ENCODE measurements at places on chromosomes 5 and 9.

DNA sequence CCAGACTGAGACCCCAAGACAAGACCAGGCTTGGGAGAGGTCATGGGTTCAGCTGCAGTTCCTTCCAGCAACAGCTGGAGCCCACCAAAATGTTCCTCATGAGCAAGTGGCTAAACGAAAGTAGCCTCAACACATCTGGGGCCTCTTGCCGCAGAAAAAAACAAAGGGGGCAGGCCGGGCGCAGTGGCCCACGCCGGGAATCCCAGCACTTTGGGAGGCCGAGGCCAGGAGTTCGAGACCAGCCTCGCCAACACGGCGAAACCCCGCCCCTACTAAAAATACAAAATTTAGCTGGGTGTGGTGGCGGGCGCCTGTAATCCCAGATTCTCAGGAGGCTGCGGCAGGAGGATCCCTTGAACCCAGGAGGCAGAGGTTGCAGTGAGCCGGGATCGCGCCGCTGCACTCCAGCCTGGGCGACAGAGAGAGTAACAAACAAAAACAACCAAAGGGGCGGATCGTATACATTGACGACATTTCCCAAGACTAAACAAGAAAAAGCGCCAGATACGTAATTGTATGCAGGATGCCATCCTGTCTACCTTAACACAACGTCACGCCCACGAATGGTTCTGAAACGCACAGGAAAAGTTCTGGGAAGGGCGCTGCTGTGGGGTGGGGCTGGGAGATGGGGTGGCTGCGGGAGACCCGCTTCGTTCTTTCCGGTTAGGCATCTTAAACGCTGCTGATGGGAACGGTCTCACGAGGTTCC, 1.7 kb downstream of the INPP5E start:
- no peak for DNase-seq

DNA sequence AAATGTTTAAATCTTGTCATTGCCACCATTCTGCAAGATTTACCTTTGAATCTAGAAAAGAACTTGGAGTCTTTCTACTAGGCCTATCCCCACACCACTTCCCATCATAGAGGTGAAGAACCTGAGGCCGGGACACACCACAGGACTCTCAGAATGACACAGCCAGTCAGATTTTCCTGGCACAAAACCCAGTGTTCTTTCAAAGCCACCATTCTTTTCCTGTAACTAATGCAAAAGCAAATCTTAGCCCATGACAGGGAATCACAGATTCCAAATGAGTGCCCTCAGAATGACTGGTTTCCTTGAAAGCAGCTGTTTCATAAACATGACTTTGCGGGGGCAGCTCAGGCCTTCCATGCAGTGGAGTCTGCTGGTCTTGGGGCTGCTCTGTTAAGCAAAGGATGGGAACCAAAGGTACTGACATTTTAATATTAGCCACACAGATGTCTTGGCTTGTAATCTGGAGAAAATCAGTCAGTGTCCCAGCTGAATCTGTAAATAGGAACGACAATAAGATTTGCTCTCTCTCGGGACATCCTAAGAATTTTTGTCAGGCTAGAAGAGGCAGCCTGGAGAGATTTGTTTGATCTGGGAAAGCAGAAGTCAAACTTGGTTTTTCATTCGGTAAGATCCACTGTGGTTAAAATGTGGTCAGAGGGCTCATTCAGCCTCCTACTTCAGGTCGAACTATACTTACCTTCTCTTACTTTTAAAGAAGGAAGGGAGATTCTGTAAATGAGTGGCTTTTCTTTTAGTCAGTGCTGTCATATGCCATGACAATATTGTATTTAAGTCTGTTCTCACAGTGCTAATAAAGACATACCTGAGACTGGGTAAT, 115.1 kb downstream of the PALM2AKAP2 start:
- DNase-seq: no peak

DNA sequence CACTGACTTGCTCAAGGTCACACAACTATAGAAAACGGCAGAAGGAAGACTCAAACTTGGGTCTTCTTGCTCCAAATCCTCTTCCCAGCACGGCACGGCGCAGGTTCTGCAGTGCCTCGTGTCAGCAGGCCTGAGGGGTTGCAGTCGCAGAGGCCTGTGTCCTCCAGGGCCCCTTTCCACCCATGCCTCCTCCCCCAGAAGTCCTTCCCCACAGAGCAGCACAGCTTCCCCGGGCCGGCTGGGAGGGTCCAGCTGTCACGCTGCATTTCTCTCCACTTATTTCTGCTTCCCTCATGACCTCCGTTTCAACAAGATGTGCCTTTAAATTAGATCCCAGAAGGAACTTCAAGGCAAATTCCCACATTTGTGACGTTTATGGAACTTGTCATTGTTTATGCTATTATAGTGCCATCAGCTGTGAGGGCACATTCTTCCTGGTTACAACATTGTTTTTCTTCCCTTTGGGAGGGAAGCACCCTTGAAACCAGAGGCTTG, 148.4 kb downstream of the C5orf15 start:
- DNase-seq: no peak

- no peak for DNase-seq
Observed at GRCh38 chr9:123121457-123121856, 88.0 kb downstream of the GPR21 start.

DNA sequence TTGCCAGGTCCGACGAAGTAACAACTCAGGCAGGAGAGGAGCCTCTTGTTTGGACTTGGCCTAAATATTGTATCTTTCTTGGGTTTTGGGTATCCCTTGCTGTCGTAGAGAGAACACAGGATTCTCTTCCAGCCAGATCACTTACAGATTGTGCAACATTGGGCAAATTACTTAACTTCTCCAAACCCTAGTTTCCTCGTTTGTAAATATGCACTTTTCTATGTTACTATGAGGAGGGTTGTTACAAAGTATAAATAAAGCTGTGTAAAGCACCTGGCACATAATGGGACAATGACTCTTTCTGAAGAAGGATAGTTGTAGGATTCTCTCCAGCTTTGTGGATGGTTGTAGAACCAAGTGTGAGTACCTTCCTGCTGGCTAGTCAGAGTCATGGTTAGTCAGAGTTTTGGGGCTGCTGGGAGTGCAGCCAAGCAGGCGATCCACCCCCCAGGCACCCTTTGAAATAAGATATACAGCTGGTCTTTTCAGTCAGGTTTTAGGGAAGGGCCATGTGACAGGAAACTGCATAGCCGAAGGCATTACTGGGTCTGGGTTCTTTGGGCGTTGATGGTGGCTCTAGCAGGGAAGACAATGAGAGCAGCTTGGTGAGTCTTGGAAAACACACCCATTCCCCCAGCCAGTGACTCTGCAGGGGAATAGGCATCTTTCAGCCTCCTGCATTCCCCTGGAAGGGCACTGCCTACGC, 49.9 kb upstream of the GDNF start:
- no peak for DNase-seq

- DNase-seq: no peak
Observed at GRCh38 chr5:23411994-23412393, 95.4 kb upstream of the PRDM9 start.

GRCh38 chr9:83130541-83130940, 67.6 kb upstream of the RASEF start:
- DNase-seq: no peak

DNA sequence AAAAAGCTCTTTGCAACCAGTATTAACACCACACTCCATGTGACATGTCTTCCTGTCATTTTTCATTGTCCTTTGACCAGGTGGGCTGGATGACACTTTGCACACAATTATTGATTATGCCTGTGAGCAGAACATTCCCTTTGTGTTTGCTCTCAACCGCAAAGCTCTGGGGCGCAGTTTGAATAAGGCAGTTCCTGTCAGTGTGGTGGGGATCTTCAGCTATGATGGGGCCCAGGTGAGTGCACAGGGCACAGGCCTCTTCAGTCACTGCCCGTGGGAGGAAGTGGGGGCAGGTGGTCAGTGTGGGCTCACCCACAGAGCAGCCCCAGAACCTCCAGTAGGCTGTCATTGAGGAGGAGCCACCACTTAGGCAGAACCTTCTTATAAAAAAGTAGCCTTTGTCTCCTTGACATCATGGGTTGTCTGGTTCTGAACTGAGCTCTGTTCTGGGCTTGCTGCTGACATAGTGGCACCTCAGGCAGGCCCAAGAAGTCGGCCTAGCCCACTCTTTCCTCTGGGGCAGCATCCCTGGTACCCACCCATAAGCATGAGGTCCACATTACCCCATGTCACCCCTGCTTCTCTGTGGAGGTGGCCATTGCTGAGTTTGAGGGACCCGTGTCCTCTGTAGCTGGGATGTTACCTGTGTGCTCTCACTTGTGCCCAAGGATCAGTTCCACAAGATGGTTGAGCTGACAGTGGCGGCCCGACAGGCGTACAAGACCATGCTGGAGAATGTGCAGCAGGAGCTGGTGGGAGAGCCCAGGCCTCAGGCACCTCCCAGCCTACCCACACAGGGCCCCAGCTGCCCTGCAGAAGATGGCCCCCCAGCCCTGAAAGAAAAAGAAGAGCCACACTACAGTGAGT, 39.3 kb downstream of the SECISBP2 start:
- no peak for DNase-seq

- no peak for DNase-seq
Observed at GRCh38 chr5:111453747-111454146, 58.6 kb downstream of the STARD4 start.

DNA sequence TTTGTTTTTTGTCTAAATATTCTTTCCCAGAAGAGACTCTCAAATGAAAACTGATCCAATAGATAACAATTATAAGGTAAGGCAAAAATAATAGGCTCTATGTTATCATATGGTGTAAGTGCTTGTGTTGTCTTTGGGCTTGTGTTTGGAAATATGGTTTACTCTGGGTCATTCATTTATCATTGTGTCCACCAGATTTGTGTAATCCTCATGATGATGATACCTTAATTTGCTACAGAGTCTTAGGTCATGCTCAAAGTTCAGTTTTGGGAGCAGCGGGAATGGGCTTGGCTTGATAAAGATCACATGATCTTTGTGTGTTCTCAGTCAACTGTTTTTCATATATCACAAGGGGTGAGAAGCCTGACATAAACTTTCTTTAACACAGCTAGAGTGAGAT, 34.2 kb downstream of the PLPPR1 start:
- no peak for DNase-seq

DNA sequence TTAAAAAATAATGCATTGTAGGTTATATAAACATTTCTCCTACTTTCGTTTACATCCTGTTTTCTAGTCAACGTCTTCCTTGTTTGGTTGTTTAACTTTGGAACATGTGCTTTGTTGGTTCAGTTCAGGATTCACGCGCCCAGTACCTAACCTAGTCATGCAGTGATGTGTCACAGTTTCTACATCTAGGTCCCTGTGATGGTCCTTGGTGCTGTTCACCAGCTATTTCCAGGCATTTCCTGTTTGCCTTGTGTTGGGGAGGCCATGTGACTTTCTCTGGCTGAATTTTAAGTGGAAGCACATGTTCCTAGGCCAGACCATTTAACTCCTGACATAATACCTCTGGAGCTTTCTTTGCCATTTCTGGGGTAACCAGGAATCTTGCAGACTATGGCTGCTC, 292.3 kb downstream of the SMARCA2 start:
- DNase-seq: no peak

GRCh38 chr5:152560512-152561137, 155.5 kb upstream of the NMUR2 start:
- DNase-seq: peak; percentile 33

DNA sequence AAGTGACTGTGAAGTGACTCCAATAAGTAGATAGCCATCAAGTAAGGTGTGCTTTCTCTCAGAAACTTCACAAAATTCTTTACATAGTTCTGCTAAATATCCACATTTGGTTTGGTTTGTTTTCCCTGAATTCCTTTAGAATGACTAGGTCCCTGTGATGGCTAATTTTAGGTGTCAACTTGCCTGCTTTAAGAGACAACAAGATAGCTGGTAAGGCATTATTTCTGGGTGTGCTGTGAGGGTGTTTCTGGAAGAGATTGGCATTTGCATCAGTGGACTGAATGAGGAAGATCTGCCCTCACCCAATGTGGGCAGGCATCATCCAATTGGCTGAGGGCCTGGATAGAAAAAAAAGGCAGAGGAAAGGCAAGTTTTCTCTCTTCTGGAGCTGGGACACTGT, 8.3 kb upstream of the PTBP3 start:
- no peak for DNase-seq

- DNase-seq: no peak
Observed at GRCh38 chr5:150163547-150164059, 3.0 kb upstream of the CDX1 start.

GRCh38 chr5:179265514-179266290, 79.6 kb downstream of the ADAMTS2 start:
- DNase-seq: no peak

DNA sequence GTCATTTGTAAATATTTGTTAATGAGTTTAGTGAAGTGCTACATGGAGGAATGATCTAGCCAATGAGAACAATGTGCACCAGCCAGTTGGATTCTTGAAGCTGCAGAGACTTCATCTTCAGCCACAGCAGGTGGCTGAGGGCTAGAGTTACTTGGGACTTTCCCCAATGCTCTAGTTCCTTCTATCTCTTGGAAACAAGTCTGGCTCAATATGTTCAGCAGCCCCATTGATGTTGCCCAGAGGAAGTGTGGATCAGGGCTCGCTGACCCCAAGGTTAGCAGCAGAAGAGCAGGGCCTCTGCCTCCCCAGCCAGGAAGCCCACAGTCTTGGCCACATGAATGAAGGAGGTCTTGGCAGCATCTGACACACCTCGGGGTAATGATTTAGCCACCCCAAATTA, 117.5 kb downstream of the SLC1A3 start:
- no peak for DNase-seq

GRCh38 chr5:36334315-36334714, 32.6 kb upstream of the RANBP3L start:
- no peak for DNase-seq

GRCh38 chr5:33257807-33258429, 182.8 kb upstream of the TARS1 start:
- no peak for DNase-seq

DNA sequence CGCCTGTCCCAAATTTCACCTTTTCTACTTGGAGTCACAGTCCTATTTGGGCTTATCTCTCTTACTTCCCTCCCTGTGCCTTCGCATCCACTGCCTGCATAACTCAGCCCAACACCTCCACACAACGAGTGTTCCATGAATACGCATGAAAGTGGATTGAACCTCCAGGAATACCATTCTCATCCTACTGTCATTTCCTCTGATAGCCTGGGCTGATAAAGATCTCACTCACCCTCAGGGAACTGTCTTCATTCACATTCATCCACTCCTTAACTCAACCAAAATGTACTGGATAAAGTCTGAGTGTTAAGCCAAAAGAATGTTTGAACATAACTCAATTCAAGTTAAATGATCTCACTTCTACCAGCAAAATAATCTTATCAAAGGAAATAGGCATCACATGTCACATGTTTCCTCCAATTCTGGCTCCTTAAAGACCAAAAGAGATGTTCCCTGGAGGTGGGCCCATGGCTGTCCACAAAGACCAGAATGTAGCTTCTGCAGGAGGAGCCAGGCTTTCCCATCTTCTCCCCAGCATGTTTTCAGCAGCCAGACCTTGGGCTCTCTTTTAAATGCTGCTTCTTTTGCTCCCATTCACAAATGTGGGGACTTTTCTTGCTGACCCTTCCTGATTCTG, 28.4 kb upstream of the TRIO start:
- no peak for DNase-seq

All from NCI-H345 (cell line).